ENCODE measurements at places on chromosomes 1 and 21.

- no peak for DNase-seq
Observed at GRCh38 chr1:96416111-96416595, 305.4 kb upstream of the PTBP2 start.

DNA sequence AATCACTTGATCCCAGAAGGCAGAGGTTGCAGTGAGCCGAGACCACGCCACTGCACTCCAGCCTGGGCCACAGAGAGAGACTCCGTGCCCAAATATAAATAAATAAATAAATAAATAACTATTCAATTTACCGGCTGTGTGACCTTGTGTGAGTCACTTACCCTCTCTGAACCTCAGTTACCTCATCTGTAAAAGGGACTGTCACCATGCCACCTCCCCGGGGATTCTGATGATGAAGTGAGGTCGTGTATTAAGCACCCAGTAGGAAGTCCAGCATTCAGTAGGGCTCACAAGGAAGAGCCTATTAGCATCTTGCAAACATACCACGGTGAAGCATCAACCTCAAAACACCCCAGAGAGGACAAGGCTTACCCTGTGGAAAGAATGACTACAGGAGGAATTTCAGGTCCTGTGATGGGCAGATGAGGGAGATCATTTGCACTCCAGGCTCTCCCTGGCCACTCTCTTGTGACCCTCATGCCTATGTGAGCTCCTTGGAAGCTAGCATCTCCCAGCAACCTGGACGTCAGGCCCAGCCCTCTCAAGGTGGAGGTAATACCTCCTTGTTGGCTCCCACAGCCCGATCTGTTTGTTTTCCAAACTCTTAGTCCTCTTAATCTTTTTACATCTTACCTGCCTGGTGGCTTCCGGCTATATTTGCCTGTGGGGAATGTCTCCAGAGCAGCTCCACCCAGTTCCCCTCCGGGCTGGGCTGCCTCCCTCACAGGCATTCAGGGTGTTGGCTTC, 7.6 kb upstream of the C1QA start:
- DNase-seq: no peak

DNA sequence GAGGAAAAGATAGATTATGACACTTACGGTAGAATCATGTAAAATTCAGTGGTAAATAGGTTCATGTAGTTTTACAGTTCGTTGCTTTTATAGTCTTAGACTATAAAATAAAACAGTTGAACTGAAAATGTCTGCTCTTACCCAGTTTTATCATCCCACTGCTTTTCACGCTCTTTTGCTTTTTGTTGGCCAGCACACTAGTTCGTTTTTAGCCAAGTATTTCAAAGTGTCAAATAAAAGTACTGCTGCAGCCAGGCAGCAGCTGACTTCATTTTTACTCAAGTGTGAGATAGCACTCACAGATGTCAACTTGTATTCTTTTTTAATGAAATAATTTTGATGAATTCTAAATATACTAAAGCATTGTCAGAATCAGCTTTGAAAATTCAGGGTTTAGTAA, 18.5 kb upstream of the BTG3 start:
- DNase-seq: no peak

DNA sequence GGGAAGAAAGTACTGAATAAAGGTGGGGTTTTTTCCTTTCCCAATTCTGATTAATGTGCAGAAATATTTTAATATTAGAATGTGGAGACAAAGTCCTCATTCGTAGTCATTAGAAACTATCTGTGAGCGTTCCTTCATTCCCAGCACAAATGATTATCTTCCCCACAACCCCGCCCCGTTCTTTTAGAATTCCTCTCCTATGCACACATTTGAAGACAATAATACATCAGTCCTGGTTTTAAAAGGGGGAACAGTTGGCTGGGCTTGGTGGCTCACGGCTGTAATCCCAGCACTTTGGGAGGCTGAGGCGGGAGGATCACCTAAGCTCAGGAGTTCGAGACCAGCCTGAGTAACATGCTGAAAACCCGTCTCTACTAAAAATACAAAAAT, 876 bp downstream of the ALDH9A1 start:
- no peak for DNase-seq

GRCh38 chr1:56795870-56796269, 23.3 kb downstream of the FYB2 start:
- DNase-seq: no peak

DNA sequence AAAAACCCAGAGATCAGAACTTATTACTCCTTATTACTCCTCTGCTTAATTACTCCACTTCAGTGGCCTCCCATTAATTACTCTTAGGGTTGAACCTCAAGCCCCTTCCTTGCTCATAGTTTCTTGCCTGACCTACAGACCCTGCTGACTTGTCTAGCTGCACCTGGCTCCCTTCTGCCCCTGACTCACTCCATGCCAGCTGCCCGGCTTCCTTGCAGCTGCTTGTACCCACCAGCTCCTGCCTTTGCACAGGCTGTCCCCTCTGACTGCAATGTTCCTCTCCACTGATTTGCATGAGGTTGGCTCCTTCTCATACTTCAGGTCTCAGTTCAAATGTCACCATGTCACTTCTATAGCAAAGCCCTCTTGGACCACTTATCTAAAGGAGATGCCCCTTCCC, 1.9 kb upstream of the PTPRU start:
- no peak for DNase-seq

GRCh38 chr21:33070998-33071769, 1.2 kb downstream of the OLIG1 start:
- DNase-seq: no peak

DNA sequence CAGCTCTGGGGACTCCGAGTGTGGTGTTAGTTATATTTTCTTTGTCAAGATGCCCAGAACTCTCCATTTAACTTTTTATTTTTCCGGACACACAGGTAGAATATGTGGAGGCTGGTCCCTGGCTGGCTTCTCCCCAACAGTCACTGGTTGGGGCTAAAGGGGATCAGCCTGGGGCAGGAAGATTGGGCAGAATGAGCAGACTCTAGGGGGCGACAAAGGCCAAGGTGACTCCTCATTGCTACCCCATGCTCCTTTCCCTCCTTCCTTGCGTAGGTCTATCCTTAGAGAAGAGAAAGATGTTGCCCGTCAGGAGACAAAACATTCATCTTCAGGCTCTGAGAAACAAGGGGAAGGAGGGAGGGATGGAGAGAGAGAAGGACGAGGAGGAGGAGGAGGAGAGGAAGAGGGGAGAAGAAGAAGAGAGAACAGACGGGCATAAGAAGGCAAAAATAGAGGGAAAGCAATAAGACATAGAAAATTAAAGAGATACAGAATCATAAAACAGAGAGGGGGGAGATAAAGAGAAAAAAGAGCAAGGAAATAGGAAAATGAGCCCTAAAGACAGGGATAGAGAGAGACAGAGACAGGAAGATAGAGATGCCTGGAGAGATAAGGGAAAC, 89.9 kb downstream of the FOXD2 start:
- no peak for DNase-seq

DNA sequence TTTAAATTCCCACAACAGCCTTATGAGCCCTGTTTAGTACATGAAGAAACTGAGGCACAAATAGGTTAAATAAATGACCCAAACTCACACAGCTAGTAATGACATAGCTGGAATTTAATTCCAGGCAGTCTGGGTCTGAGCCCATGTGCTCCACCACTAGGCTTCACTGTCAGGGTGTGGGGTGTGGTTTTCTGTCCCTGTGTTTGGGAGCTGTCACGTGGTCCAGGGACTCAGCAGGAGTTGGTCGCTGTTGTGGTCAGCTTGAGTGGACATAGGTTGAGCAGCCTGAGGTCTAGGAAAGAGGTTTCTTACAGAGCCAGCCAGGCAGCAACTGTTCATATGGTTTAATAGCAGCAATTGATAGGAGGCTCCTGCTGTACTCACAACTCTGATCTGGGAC, 28.0 kb upstream of the KCNA10 start:
- DNase-seq: no peak

GRCh38 chr1:94862718-94863117, 42.6 kb downstream of the SLC44A3 start:
- no peak for DNase-seq

GRCh38 chr1:85570446-85571180, 9.9 kb upstream of the CCN1 start:
- no peak for DNase-seq

- no peak for DNase-seq
Observed at GRCh38 chr1:17599954-17600300, 60.4 kb downstream of the ARHGEF10L start.

- no peak for DNase-seq
Observed at GRCh38 chr21:32777269-32777668, 5.7 kb upstream of the PAXBP1 start.

DNA sequence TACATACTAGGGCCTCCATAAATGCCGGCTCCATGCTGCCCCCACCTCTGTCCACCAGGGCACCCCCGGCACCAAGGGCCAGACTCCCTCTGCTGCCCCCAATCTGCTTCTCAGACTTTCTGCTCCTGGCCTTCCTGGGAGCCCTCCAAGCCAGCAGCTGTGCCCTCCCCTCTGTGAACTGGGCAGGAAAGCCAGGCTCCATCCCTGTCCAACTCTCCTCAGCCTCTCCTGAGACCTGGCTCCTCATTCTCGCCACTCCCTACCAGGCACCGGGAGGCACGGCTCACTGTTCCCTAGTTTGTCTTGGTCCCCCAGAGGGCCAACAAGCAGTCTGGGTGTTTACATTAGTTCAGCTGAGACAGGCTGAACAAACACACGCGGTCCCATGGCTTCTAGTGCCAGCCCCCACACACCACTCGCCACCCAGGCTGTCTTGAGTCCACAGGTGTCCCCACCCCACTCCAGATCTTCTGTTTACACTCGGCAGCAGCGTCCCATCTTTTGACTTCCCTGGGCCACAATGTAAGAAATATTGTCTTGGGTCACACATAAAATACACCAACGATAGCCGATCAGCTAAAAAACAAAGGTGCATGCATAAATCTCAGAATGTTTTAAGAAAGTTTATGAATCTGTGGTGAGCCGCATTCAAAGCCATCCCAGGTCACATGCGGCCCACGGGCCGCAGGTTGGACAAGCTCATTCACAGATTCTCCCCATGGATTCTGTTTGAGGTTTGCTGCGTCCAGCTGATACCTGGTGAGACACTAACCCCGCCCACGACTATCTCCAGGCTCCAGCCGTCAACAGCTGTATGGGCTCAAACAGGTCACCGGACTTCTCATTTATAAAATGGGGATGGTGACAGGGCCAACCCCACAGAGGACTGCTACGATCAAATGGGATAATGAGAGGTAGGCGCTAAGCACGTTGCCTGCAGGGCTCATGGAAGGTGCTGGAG, 29.5 kb upstream of the ECE1 start:
- DNase-seq: no peak

GRCh38 chr1:240650877-240651276, 38.9 kb upstream of the GREM2 start:
- DNase-seq: no peak

DNA sequence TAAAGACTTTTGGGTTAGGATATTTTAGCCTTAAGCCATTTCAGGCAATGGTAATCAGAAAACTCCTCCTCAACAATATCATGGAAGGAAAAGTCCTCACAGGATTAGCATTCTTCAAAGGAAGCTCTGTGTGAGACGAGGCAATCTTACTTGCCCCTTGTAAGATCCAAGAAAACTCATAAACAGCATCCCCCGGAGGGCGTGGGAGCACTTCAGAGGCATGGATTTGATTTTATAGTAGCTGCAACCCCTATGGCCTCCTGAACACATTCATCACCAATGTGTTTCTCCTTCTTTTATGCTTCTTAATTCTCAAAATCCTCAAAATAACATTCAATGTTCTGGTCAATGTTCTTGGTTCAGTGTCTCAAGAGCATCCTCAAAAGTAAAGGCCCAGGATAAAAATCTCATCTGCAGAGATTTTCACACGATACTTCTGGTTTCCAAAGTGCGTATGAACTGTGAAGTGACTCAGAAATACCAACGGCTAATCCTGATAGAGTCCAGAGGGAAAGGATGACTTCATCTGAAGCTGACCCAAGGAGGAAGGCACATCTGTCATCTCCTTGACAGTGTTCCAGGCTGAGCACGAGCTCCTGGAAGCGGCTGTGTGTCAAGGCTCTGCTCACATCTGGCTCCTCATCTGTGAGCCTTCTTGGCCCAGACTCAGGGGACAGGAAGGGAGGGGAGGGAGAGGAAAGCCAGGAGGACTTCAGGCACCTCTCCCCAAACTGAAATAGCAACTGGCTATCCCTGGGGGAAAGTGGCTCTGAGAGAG, 49.3 kb upstream of the PSEN2 start:
- no peak for DNase-seq

- DNase-seq: no peak
Observed at GRCh38 chr1:54136269-54136896, 16.4 kb downstream of the CDCP2 start.

- no peak for DNase-seq
Observed at GRCh38 chr21:42779431-42779861, 99.9 kb downstream of the WDR4 start.

GRCh38 chr1:22527555-22528296, 35.6 kb upstream of the EPHA8 start:
- no peak for DNase-seq

DNA sequence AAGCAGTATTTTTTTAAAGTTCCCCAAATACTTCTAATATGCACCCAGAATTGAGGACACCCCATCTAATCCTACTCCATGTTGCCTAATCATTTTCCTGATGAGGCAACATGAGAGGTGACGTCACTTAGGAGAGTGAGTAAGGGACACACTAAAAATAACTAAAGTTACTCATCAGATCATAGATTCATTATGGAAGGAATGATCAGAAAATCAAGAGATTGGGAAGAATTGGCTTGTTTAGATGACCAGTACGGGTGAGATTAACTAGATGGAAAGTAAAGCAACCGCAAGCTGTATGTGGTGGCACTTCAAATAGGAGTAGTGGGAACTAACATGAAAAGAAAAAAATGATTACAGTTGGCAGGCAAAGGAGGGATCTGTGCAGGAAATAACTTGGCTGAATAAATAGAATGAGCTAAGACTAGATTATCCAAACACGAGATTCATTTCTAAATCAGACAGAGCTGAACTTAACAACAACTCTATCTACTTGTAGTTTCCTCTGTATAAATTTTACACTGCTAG, 61.4 kb upstream of the CXADR start:
- no peak for DNase-seq

DNA sequence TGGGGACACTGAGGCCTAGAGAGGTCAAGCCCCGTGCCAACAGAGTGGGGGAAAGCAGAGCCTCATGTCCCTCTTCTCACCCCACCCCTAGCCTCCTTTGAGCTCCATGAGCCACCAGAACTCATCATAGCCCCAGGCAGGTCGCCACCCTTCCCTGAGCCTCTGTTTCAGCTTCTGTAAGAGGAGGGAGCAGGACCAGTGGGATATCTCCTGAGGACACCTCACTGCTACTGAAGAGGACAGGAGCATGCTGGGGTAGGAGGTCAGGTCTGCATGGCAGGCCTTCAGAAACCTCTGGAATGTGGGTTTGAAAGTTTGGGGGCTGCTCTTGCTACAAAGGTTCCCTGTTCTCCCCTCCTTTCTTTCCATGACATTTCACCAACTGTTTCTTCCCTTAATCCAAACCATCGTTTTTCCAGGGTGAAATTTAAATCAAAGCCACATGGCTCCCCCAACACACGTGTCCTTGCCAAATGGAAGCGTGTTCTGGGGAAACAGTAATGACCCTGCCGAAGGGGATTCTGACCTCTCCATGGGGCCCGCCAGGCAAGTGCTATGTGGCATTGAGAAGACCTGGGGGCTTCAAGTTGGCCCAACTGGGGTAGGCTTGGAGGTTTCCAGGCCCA, 88.1 kb upstream of the RUNX3 start:
- DNase-seq: no peak

Measured in CD8-positive, alpha-beta T cell (primary cell).